ENCODE measurements at places on chromosomes 12 and 14. TPM values are rescaled to one million over a fixed set of nuclear protein-coding genes. Genes with fewer than 3 reads are reported as not detected.

GRCh38 chr12:1429980-1430379 is 164.4 kb downstream of the FBXL14 start:
- no peak for DNase-seq

GRCh38 chr12:11724888-11725311 is 75.4 kb downstream of the ETV6 start:
- DNase-seq: no peak

- no peak for DNase-seq
Observed at GRCh38 chr12:95859947-95860850, 1.4 kb downstream of the SNRPF start.

BATF gene
- total RNA-seq: not detected

SVOP gene
- 0.10 TPM for total RNA-seq

DNA sequence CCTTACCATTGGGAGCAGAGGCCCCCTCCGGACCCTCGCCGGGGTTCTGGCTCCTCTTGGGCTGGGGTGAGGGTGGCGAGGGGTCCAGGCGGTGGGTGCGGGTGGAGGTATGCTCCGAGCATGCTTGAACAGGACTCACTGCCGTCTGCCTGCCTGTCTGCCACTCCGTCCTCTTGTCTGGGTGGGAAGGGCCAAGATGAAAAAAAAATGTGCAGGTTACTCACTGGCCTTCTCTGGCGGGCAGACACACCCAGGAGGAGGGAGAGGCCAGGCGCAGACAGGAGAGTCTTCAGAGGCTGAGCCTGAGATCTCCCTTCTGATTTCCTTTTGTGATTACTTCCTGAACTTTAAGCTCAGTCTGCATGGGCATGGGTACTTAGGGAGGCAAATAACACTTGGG is 76.1 kb downstream of the STON2 start:
- DNase-seq: peak; percentile 77

HOXC9 gene
- total RNA-seq: not detected

C14orf39 gene
- total RNA-seq: 0.28 TPM

CLEC1B gene
- not detected for total RNA-seq

P2RX7 gene
- 0.74 TPM for total RNA-seq

GRCh38 chr12:66620026-66620425 is 58.9 kb downstream of the GRIP1 start:
- DNase-seq: no peak

GRCh38 chr12:27807063-27807703 is 27.1 kb upstream of the MANSC4 start:
- peak; percentile 47 for DNase-seq

IAPP gene
- not detected for total RNA-seq

- DNase-seq: peak; percentile 4
Observed at GRCh38 chr12:56300644-56301464, 724 bp upstream of the CS start.

DNA sequence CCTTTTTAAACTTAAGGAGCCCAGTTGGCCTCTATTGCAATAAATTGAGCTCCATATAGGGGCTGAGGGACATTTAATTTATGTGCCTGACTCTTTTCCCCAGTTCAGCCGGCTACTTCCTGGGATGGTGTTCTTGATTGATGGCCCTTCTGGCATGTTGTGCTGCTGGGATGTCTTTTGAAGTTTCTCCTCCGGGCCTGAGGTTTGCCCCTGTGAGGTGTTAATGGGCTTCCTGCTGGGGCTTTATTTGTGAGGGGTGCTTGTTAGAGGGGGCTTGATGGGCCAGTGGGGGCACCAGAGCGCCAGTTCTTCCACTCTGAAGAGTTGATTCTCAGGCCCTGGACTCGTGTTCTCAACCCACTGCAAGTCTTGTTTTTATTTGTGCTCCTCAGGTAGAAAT is 69.6 kb downstream of the CHST11 start:
- peak; percentile 83 for DNase-seq

SCARB1 gene
- total RNA-seq: 49.3 TPM

GRCh38 chr12:23893611-23894010 is 55.9 kb downstream of the SOX5 start:
- no peak for DNase-seq

GRCh38 chr12:97260786-97261185 is 201.8 kb upstream of the RMST start:
- no peak for DNase-seq

GRCh38 chr14:76550534-76550933 is 174.6 kb downstream of the ESRRB start:
- DNase-seq: no peak

GRCh38 chr12:68785358-68785757 is 22.6 kb upstream of the MDM2 start:
- no peak for DNase-seq

- DNase-seq: peak; percentile 94
Observed at GRCh38 chr12:125683748-125684381, 618.6 kb downstream of the AACS start.

RASAL1 gene
- 5.4 TPM for total RNA-seq

PLCZ1 gene
- total RNA-seq: not detected

GRCh38 chr12:108577458-108577857 is 15.1 kb downstream of the ISCU start:
- DNase-seq: no peak

- peak; percentile 67 for DNase-seq
Observed at GRCh38 chr14:97298331-97298730, 501.1 kb downstream of the VRK1 start.

AQP6 gene
- total RNA-seq: not detected

DNA sequence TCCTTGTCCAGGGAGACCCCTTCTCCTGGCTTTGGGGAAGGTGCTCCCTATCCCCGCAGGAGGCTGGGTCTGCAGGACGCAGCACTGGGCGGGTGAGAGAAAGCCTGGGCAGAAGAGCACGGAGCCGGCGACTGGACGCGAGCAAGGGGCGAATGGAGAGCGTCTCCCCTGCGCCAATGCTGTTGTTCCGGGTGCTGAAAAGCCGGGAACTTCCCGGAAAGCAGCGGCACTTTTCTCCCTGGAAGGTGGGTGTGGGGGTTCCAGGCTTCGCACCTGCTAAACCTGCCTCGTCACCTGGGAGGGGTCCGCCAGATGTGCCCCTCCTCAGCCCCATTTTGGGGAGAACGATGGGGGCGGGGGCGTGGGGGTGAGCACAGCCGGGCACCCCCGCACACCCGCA is 417.1 kb upstream of the TMTC1 start:
- DNase-seq: peak; percentile 48

DNA sequence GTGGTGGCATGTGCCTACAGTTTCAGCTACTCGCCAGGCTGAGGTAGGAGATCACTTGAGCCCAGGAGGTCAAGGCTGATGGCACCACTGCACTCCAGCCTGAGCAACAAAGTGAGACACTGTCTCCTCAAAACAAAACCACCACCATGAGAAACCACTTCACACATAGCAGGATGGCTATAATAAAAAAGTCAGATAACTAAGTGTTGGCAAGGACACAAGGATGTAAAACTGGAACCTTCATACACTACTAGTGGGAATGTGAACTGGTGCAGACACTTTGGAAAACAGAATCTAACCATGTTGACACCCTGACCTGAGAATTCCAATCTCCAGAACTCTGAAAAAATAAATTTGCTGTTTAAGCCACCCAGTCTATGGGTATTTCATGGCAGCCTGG is 67.7 kb downstream of the ACADS start:
- no peak for DNase-seq
